ENCODE measurements at places on chromosomes 7 and 10.

GRCh38 chr7:2965301-2965700, 78.4 kb downstream of the CARD11 start:
- DNase-seq, result no peak

DNA sequence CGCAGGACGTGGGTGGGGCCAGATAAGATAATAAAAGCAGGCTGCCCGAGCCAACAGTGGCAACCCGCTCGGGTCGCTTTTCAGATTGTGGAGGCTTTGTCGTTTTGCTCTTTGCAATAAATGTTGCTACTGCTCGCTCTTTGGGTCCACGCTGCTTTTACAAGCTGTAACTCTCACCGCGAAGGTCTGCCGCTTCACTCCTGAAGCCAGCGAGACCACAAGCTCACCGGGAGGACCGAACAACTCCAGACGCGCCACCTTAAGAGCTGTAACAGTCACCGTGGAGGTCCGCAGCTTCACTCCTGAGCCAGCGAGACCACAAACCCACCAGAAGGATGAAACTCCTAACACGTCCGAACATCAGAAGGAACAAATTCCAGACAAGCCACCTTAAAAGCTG, 286.6 kb upstream of the MAGI2 start:
- DNase-seq, result no peak

DNA sequence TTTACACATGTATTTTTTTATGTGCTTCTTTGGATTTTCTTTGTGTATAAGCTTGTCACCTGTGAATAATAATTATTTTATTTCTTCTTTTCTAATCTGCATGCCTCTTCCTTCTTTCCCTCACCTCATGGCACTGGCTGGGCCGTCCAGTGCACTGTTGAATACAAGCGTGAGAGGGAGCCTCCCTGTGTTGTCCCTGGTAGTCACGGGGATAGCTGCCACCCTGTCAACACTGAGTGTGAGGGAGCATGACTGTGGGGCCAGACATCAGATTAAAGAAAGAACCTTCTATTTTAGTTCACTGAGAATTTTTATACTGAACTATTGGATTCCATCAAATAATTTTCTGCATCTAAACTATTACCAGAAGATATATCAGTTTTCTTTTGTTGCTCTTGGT, 187.9 kb downstream of the CDC14C start:
- DNase-seq, result no peak

GRCh38 chr7:155506854-155507337, 39.5 kb downstream of the CNPY1 start:
- no peak for DNase-seq

GRCh38 chr10:1408651-1409367, 328.5 kb downstream of the ADARB2 start:
- no peak for DNase-seq

- DNase-seq, result no peak
Measured at GRCh38 chr10:1560535-1561192, 176.7 kb downstream of the ADARB2 start.

DNA sequence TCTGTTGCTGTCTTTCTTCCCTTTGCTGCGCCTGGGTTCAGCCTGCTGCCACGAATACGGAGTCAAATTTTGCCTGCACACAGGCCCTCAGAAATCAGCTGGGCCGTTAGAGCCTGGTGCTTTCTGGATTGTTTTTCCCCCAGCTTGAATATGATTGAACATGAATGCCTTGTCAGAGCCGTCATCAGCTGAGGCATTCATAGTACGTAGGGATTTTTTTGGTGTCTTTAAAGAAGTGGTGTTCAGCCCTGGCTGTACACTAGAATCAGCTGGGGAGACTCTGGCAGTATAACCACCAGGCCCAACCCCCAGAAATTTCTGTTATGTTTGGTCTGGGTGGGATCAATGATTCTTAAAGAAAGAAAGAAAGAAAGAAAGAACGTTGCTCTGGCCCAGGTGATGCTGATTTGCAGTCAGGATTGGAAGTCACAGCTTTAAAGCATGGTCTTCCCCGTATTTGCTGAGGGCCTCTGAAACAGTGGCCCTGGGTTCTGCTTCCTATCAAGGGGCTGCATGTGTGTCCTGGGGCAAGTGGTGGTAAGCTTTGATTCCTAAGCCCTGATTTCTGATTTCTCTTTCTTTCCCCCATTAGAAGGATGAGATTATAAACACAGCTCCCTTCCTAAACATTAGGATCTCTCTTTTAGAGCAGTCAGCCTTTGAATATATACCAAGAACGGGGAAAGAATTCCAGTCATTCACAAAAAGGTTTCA, 24.7 kb downstream of the NUB1 start:
- no peak for DNase-seq

GRCh38 chr10:13335881-13336280, 12.2 kb downstream of the SEPHS1 start:
- no peak for DNase-seq

DNA sequence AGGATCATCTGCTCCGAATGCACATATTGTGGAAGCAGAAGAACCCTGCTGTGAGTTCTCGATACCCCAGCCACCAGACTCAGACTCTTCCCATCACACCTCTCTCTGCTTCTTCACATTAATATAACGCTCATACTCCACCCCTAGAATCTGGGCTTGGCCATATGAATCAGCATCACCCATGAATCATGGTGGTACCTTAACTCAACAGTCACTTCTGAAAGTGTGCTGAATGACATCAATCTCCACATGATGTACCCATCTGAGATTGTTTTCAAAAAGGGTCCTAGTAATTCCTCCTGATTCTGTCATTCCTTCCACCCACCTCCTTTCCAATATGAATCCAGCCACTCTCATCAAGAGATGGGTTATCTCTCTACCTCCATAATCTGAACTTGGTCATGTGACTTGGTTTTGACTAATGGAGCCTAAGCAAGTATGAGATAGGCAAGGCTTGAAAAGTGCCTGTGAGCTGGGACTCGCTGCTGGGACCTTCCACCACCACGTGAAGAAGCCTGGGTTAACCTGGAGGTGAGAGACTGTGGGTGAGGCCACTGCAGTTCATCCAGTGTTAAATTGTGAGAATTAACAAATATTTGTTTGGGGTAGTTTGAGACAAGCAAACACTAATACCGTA, 15.4 kb downstream of the YWHAG start:
- DNase-seq, result no peak

DNA sequence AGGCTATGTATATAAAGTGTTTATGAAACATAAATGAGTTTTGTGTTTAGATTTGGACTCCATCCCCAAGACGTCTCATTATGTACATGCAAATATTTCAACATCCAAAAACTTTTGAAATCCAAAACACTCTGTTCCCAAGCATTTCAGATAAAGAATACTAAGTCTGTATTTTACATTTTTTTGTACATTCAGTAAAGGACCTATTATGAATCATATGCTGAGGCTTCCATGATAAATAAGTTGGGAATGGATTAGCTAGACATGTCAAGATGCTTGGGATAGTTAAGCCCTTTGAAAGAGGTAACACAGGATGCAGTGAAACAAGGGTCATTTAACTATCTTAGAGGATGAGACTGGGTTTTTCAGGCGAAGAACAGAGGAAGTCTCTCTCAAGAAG, 262.9 kb downstream of the SNX13 start:
- no peak for DNase-seq

GRCh38 chr7:129782818-129783583, 169.8 kb downstream of the UBE2H start:
- no peak for DNase-seq

Measured in activated T-cell treated with anti-CD3 and anti-CD28 coated beads for 1 hour (primary cell).